ENCODE measurements at places on chromosomes 13 and 19.
A peak's percentile ranks its signal among the peaks of the same experiment; 100 is the strongest.

DNA sequence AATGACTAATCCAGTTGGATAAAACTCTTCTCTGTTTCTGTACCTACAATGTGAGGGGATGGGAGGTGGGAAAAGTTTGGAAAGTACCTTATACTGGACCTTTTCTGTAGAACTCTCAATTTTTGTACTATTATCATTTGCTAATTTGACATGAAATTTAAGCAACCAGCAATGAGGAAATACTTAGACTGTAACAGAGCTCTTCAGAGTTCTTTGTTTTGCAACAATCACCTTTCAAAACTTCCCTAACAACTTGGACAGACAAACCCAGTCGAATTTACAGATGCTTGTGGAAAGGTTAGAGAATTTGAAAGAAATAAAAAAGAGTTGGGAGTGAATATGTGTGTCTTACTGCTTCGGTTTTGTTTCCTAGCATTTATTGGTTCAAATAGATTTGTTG is 16.8 kb downstream of the KBTBD7 start:
- DNase-seq = no peak

- DNase-seq = no peak
These were observed 9.6 kb downstream of the HSPBP1 start for GRCh38 chr19:55270172-55270942.

DNA sequence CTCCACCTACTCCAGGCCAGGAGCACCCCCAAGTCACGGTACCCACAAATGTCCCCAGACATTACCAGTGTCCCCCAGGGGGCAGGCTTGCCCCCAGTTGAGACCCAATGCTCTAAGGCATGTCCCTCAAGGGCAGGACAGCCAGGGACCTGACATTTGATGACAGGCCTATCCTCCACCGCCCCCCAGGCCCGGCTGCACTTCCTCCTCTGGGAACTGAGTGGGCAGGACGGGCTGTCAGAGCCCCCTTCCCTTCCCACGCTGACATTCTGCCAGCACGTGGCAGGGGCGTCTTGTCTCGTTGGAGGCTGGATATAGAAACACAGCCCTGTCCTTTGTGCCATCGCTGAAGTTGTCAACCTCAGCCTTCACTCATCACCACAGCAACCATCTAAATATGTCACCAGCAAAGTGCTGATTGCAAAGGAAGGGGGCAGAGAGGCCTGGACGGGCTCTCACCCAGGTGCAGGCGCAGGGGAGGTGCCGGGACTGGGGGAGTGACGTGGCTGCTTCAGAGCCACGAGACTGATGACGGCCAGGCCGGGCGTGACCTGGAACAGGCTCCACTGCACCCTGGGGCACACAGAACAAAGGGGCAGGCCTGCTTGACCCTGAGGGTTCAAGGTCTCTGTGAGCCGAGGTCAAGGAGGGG is 38.4 kb downstream of the GNG7 start:
- DNase-seq = no peak

- no peak for DNase-seq
These were observed 53.4 kb upstream of the KLF12 start for GRCh38 chr13:74187564-74187963.

GRCh38 chr13:20446405-20446804 is 79.3 kb downstream of the CRYL1 start:
- no peak for DNase-seq

DNA sequence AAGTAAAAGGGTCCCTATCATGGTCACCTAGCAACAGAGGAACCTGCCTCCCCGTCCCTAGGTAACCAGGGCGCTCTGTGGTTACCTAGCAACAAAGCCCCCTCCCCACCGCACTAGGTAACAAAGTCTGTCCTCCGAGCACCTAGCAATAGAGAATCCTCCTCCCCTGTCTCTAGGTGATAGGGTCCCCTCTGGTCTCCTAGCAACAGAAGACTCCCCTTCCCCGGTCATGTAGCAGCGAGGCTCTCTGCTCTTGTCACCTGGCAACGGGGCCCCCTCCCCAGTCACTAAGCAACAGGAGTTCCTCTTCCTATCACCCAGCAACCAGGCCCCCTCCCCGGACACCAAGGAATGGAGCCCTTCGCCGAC is 307 bp downstream of the JOSD2 start:
- no peak for DNase-seq

GRCh38 chr13:113032291-113032690 is 63.3 kb downstream of the MCF2L start:
- no peak for DNase-seq

DNA sequence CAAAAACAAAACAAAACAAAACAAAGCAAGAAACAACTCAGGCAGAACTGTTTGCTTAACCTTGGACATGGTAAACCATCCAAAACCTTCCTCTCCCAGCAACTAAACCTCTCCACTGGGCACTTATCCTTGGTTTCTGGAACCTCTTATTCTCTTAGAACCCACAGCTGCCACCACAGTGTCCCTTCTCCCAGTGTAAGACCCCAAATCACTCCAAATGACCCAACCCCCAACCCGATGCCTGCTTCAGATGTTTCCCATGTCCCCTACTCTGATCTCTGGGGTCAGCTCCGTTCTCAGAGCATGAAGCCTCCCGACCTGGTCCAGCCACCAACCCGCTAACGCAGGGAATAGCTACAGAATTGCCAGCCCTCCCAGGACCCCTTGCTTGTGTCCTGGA is 972 bp downstream of the KLK2 start:
- no peak for DNase-seq

- no peak for DNase-seq
These were observed 44.7 kb upstream of the FRY start for GRCh38 chr13:31986676-31987470.

DNA sequence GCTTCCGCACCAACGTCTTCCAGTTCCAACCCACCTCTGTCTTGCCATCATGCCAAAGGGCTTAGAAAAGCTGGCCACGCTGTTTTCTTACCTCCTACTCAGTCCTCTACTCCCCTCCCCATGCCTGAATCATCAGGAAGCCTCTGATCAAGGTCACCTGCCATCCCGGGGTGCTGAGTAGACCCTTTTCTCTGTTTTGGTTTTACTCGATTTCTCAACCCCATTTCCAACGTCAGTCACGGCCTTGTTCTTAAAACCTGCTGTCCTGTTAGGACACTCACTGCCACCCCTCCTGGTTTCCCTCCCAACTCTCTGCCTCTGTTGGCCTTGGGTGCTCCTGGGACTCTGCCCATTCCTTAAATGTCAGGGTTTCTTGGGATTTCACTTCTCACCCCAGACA is 350.1 kb downstream of the FOXO1 start:
- DNase-seq = peak; percentile 77

- peak; percentile 78 for DNase-seq
These were observed 105.6 kb downstream of the RAB20 start for GRCh38 chr13:110455941-110456340.

- no peak for DNase-seq
These were observed 159.8 kb downstream of the ENOX1 start for GRCh38 chr13:43626994-43627393.

DNA sequence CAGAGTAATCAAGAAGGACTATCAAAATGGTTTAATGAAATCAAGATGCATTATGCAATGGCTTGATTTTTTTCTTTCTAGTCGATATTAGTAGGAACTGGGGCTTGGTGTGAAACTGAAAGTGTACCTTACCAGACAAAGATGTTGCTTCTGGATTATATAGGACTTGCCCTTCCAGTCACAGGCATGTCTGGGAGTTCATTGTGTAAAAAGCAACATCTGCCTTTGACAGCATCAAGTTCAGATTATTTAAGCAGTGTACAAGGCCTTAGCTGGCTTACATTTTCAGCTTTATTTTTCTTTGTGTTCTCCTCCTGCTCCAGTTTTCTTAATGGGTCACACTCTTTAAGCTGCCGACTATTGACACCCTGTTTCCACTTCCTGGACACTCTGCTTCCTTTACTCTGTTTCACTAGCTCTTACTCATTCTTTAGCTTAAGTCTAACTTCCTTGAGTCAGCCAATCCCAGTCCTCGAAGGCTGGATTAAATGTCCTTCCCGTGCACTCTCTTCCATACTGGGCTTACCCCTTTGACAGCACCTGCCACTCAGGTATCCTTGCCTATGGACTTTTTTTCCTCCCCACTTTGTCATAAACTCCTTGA is 29.4 kb upstream of the OLFM4 start:
- no peak for DNase-seq

- DNase-seq = no peak
These were observed 74.2 kb downstream of the IRS2 start for GRCh38 chr13:109712124-109712722.

GRCh38 chr19:48170817-48171347 is 402 bp downstream of the ZSWIM9 start:
- DNase-seq = no peak

GRCh38 chr19:12481781-12482508 is 2.7 kb downstream of the ZNF709 start:
- no peak for DNase-seq

- DNase-seq = no peak
These were observed 523.5 kb upstream of the MIR17HG start for GRCh38 chr13:90824032-90824431.

GRCh38 chr19:51511353-51511752 is 9.8 kb upstream of the SIGLEC12 start:
- peak; percentile 51 for DNase-seq
